ENCODE measurements at places on chromosomes 3 and 15. TPM values are rescaled to one million over a fixed set of nuclear protein-coding genes. Genes with fewer than 3 reads are reported as not detected.

- no peaks in the 10 kb centered on the region for H3K27me3 ChIP-seq
- no peaks in the 10 kb centered on the region for H3K36me3 ChIP-seq
- no peak overlapping the region for H3K4me3 ChIP-seq
- no peak for DNase-seq
- no peaks in the 10 kb centered on the region for H3K4me1 ChIP-seq
Measured at GRCh38 chr15:23073890-23074646, 34.7 kb upstream of the TUBGCP5 start.

COL6A6 gene
- total RNA-seq: 0.07 TPM

DNA sequence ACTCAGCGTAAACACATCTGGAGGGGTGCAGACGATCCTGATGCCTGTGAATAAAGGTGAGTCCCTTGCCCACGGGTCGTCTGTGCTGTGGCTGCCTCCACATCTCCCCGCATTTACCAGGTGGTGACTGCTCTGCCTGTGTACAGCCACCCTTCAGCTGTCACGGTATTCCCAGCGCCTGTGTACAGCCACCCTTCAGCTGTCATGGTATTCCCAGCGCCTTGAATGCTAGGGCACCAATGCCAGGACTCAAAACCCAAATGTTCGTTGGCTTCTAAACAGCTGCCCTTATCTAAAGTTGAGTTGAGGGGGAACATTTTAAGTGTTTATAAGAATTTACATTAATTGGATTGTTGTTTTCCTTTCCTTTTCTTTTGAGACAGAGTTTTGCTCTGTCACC is 27.4 kb downstream of the MAP6D1 start:
- no peak overlapping the region for H3K27ac ChIP-seq
- H3K36me3 ChIP-seq: peaks cover 81% of the 10 kb centered on the region
- no peaks in the 10 kb centered on the region for H3K27me3 ChIP-seq
- H3K4me1 ChIP-seq: no peaks in the 10 kb centered on the region
- no peak overlapping the region for H3K4me3 ChIP-seq
- DNase-seq: no peak

DNA sequence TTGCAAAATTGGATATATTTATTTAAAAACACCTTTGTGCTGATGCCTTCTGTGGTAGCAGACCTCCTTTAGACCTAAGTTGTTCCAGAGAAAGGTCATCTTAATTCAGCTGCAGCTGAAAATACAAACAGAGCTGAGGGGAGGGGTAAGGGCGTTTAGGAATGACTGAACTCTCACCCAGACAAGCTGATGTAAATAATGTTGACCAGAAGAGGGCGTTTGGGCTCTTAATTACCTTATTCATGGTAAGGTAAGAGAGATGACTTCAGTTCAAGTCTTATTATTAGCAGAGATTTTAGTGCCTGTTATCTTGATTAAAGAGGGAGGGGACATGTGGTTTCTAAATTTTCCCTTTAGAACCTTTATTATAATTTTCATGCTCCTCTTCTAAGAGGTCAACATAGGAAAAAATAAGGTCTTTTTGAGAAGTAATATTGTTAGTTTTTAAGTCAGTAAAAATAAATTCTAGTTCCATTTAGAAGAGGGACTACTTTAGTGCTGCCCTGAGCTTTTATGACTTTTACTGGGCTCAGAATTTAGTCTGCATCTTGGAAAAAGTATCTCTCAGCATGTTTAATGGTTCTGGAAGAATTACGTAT is 46.3 kb downstream of the GPR171 start:
- H3K36me3 ChIP-seq: peaks cover 2% of the 10 kb centered on the region
- no peak for DNase-seq
- no peak overlapping the region for H3K4me3 ChIP-seq
- no peak overlapping the region for H3K27ac ChIP-seq
- H3K4me1 ChIP-seq: no peaks in the 10 kb centered on the region

DNA sequence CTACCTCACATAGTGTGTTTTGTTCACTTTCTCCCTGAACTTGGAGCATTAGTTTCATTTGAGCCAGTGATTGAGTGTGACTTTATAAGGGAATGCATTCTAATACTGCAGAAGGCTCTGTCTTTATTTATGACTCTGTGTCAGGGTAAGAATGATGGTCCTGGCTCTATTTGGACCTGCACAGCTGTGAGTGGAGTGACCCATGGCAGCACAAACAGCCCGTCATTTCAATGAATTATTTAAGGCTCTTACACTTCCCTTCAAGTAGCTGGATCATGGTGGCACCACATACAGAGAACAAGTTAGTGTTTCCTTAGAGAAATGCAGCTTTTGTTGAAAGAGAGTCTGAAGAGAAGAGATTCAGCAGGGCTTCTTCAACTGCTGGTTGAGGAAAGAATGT is 16.4 kb downstream of the TMEM108 start:
- H3K27ac ChIP-seq: no peak overlapping the region
- peaks cover 9% of the 10 kb centered on the region for H3K4me1 ChIP-seq
- H3K36me3 ChIP-seq: no peaks in the 10 kb centered on the region
- H3K4me3 ChIP-seq: no peak overlapping the region
